HL-60 (cell line): ENCODE measurements at places on chromosomes 4 and X.

GRCh38 chrX:7059214-7059838 lies 88.2 kb upstream of the STS start:
- DNase-seq, result no peak

DNA sequence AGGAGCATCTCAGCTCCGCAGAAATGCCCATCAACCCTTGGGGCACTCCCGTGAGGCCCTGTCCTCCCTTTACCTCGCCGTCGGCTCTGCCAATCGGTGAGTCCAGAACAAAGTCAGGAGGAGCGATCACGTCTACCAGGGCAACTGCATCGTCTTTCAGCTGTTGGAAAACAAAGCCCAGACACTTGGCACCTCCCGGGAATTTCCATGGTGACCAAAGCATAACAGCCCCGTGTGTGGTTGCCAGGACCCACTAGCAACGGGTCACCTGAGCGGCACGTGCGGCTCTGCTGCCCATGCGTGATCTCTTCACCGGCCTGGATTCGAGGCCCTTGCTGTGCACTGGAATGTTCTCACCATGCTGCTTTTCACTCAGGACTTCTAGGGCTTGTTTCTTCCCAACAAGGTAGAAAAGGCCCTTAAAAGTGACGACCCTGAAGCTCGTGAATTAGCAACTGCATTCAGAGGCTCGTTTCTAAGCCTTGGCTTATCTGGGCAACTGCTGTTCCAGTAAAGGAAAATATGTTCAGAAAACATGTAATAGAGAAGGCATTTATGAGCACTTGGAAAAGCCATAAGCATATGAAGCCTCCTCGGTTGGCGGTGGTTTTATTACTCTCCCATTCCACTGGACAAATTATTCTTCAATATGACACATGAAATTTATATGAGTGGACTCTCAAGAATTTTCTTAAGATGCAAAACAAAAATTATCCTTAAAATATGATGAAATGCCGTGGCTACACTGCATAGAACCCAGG lies 69.5 kb downstream of the ACOX3 start:
- DNase-seq, result no peak

- DNase-seq, result no peak
Observed at GRCh38 chrX:12021698-12022097, 116.6 kb upstream of the FRMPD4 start.

- DNase-seq, result no peak
Observed at GRCh38 chr4:12770351-12770750, 713.8 kb downstream of the RAB28 start.

GRCh38 chr4:73864365-73864764 lies 4.8 kb upstream of the CXCL1 start:
- DNase-seq, result no peak

GRCh38 chrX:153791104-153791852 lies 2.9 kb downstream of the IDH3G start:
- no peak for DNase-seq

DNA sequence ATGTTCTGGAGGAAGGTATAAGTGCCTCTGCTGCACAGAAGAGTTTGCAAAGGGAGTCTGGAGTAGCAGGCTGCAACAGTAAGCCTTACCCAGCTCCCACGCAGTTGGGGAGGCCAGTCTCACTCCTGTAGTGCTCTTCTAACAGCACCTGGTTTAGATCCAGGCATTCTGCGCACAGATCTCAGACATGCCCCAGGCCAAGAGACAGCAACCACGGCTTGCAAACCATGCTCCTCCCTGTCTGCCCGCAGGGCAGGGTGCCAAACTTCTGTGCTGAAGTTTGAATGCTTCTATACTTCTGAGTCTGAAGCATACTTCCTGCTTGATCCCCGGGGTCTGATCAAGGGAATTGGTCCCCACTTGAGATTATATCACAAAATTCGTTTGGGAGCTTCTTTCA lies 106.3 kb downstream of the LINC00632 start:
- DNase-seq, result peak; percentile 2
